ENCODE measurements at places on chromosomes 2 and 18. TPM values are rescaled to one million over a fixed set of nuclear protein-coding genes. Genes with fewer than 3 reads are reported as not detected.
A peak's percentile ranks its signal among the peaks of the same experiment; 100 is the strongest.

DNA sequence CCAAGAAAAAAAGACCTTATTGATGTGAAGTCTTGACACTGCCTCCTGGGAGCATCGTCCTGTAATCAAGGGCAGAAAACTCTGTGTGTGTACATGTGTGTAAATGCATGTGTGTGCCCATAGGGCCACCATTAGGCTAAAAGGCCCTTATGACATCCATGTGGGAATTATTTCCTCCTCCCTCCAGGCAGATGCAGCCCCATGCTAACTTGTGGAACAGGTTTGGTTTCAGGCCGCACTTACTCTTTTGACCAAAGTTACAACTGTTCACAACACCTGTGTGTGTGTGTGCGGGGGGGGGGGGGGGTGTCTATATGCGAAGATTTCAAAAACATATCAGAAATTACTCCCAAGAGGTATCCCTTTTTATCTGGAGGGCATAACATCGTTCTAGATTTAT is 87.4 kb upstream of the SLC14A2 start:
- no peak for DNase-seq

DNA sequence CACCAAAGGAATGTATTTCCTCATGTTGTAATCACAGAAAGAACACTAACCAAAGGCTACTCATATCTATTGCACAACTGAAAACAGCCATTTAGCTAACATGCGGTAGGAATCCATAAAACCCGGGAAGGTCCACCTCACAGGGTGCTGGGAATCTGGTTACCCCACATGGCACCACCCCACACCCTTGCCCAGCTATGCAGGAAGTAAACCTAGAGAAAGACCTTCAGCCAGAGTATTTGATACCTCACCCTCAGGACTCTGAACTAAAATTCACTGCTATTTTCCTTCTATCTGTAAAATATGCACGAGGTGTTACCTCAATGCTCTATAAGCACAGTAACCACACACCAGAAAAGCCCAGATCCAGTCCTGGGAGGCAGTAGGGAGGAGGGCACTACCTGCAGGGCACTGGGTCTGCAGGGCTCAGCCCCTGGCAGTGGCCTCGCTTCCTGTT is 45.8 kb downstream of the PTPN2 start:
- peak; percentile 42 for DNase-seq

GRCh38 chr2:197994751-197995150 is 190.4 kb downstream of the PLCL1 start:
- no peak for DNase-seq

- DNase-seq, result no peak
Observed at GRCh38 chr2:171095014-171095582, 65.6 kb downstream of the TLK1 start.

DNA sequence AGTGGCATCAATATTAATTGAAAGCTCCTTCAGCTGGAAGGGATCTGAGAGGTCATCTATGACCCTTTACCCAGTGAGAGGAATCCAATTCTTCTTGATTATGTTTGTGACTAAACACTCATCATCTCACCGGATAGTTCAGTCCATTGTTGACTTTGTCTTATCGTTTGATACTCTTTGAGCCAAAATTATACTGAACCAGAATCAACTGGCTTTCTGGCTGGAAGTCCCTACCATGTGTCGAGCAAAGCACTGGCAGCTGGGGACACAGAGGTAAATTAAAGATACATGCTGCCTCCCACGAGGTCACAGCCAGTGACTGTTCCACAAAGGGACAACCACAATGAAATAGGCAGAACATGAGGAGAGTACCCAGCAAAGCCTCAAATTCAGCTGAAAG is 91.4 kb upstream of the FHL2 start:
- DNase-seq, result no peak

DNA sequence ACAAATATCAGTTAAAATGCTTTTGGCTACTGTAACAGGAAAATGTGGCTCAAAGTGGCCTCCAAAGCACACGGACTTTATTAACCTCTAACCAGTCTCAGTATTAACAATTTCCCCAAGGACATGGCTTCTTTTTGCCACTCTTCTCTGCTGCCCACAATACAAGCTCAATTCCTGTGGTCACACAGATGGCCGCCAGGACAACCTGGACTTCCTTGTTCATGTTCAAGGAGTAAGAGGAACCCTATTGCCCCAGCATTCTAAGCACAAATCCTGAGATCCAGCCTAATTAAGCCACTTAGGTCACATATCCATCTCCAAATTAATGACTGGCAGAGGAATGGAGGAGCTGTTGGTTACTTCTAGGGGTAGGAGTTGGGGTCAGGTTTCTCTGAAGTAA is 38.2 kb downstream of the AOX1 start:
- DNase-seq, result no peak

- no peak for DNase-seq
Observed at GRCh38 chr2:23679044-23679443, 247.9 kb downstream of the ATAD2B start.

GRCh38 chr18:864872-865273 is 39.8 kb upstream of the ADCYAP1 start:
- peak; percentile 89 for DNase-seq

DNA sequence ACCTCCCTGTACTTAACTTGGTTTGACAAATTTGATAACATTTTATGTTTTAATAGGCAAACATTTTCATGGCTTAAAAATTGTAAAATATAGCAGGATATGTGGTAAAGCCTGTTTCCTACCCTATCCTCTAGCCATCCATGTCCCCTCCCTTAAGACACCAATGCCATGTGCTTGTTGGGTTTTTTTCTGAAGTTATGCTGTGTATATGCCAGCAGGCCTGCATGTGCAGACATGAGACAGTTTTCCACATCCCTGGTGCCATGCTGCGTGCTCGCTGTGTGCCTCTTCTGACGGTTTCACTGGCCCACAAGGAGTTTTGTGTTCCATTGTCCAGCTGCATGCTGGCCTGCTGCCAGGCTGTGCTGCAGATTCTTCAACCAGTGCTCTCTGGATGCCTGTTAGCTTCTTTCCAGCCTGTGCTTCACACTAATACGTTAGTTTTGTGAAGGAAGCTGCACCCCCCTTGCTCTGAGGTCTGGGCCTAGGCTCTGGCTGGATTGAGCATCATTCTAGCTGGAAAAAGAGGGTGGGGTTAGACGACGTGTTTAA is 16.9 kb downstream of the INPP4A start:
- peak; percentile 43 for DNase-seq

DNA sequence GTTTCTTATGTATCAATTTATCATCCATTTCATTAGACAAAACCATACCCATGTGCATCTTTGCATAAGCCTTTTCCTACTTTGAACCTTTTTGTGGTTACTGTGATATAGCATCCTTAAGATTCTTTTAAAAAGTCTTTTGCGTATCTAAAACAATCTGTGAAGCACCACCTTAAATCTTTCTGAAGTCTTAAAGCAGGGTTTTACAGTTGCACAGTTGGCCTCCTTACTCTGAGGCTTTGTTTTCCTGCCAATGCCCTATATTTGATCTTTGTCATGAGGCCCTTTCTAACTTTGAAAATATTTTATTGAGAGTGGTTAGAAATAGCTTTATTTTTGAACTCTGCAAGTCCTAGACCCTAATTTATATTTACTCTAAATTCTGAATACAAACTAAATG is 163.4 kb upstream of the MAP3K20 start:
- DNase-seq, result no peak

GRCh38 chr2:171391532-171391931 is 42.3 kb downstream of the METTL8 start:
- no peak for DNase-seq

DNA sequence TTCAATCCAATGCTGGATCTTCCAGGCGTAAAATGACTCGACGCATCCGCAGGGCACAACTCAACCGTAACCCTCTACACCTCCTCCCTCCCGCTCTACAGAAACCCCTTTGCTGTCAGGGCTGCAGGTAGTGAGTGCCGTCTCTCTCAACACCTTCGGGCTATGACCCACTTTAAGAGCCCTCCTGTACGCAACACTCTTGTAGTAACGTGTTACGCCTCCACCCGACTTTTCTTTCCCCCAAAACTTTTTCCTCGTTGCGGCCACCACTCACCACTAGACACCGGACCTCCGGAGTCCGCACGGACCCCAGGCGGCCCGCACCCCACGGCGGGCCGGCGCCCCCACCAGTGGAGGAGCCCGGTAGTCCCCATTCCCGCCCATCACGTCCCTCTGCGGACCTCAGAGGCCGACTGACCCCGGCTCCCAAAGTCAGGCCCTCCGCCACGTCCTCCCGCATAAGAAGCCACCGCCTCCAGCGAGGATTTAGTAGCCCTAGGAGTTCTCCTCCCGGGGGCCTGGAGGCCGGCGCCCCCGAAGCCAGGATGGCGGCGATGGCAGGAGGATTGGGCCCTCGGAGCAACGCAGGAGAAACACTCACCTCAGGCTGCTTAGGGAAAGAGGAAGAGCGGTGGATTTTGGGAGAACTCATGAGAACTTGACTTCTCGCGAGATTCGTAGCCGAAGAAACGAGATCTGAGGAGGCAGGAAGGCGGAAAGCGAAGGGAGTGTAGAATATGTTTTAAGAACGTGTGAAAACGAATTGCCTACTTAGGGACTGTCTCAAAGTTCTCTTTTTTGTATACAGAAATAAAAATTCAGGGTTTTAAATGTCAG is 5.0 kb upstream of the C18orf32 start:
- DNase-seq, result peak; percentile 99

GRCh38 chr2:119049968-119050704 is 108.1 kb downstream of the MARCO start:
- DNase-seq, result peak; percentile 3

DNA sequence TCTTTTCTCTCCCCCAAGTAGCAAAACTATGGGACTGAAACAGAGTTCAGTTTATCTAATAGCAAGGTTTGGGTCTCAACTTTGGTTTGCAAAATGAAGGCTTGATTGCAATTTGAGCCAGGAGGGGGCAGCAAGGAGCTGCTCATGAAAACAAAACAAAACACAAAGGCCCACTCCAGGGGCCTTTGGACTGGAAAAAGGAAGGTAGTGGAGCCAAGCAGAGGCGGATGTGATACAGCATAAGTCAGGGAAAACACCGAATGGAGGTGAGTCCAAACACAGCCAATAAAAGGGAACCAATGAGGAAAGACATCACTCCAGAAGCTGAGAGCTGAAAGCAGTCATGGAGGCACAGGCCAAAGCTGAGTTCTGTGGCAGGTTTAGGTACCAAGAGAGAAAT is 799.7 kb upstream of the ACVR2A start:
- DNase-seq, result peak; percentile 49

DNA sequence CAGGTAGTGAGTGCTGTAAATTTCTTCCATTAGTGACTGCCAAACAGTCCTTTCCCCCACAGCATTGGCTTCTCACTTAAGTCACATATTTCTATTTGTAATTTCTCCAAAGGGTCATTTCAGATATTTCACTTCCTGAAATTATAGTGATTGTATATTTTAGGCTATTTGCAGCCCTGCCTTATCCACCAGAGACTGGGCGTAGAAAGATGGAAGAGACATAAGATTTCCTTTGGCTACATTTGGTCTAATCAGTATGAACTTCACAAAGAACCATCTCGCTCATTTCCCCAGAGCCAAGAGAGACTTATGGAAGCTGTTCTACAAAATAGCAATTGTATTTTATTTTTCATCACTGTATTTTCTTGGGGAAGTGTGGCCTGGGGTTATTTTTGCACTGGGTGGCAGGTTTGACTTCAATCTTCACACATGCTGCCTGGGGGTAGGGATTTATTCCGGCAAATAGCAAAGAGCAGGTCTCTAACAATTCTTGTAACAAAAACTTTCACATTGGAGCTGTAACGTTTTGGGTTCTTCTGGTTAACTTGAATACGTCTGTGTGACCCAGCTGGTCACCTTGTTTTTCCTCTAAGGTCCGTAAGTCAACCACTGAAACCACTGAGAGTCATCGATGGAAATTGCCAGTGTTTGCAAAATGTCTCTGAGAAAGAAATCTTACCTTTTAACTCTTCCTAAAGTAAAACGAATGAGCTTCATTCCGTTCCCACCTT is 170.6 kb upstream of the SERPINE2 start:
- no peak for DNase-seq

DNA sequence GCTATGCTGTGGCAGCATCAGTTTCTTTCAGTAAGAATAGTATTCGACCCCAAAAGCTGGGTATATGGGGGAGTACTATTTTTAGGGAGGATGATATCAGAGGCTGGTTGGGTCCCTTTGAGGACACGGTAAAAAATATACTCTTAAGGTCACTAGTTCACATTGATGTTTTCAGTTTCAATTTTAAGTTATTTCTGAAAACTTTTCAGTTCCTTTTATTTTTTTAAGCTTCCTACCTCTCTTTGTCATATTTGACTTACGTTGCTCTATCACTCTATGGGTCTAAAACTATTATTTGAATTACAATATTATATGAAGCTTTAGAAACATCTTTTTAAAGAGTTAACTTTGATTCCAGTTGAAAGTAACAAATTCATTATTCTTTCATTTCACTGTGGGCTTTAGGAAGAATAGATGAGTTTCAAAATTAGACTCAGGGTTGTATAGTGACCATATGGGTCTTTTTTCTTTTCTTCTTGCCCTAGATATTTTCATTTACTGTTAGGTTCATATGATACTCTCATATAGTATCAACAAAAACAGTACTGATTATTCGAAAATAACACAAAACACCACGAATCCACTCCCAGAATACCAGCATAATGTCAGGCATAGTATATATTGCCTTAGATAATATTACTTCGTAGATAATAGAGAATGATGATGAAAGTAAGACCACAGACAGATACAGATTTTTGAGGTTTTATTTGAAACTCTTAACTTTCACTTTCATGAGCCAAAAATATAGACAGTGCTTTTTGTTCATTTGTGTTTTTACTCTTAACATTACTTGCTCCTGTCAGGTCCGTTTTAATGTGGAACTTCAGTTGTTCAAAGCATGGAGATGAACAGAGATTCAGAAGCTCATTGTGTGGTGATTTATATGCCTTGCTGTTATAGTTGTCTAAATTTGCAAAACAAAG is 9.8 kb downstream of the RMDN2 start:
- no peak for DNase-seq

- DNase-seq, result no peak
Observed at GRCh38 chr2:195055996-195056395, 601.0 kb upstream of the SLC39A10 start.

GRCh38 chr2:26890341-26891000 is 42.5 kb downstream of the DPYSL5 start:
- DNase-seq, result no peak

- no peak for DNase-seq
Observed at GRCh38 chr2:11941201-11942177, 195.1 kb downstream of the LPIN1 start.

Gene CAPN14
- total RNA-seq, result under 0.01 TPM

Gene NYAP2
- total RNA-seq, result not detected

Gene ZSWIM2
- not detected for total RNA-seq

Gene SDC1
- total RNA-seq, result 0.40 TPM

Gene ACADL
- not detected for total RNA-seq

Gene ZNF521
- 130 TPM for total RNA-seq

Gene CERKL
- not detected for total RNA-seq

Measured in lung microvascular endothelial cell (primary cell).